ENCODE measurements at places on chromosomes 1 and 21. TPM values are rescaled to one million over a fixed set of nuclear protein-coding genes. Genes with fewer than 3 reads are reported as not detected.

Gene PLCH2
- 19.6 TPM for total RNA-seq

Gene CLIC6
- not detected for total RNA-seq

Gene SPATA17
- total RNA-seq = not detected

Gene PCSK9
- not detected for total RNA-seq

Gene SH2D5
- total RNA-seq = not detected

Gene PSMB2
- 51.1 TPM for total RNA-seq

Gene C1orf210
- total RNA-seq = not detected

Gene RNU1-3
- total RNA-seq = 1,658 TPM

Gene FAM167B
- total RNA-seq = 0.58 TPM

Gene OR10J1
- not detected for total RNA-seq

Gene ANKRD34A
- total RNA-seq = 3.2 TPM

Gene AMPD1
- not detected for total RNA-seq

Gene ANGPTL1
- not detected for total RNA-seq

Gene BARHL2
- not detected for total RNA-seq

All from activated naive CD4-positive, alpha-beta T cell treated with anti-CD3 and anti-CD28 coated beads, Interleukin-2, amount 10 ng/mL, durations not matched to agents 5 hours and 36 hours (primary cell).